ENCODE measurements at places on chromosomes 6 and 20.
A peak's percentile ranks its signal among the peaks of the same experiment; 100 is the strongest.

GRCh38 chr6:10413850-10414738, 780 bp downstream of the TFAP2A start:
- DNase-seq = no peak

- no peak for DNase-seq
Observed at GRCh38 chr20:31897541-31897940, 27.1 kb downstream of the TTLL9 start.

- no peak for DNase-seq
Observed at GRCh38 chr6:46642928-46643751, 9.5 kb downstream of the CYP39A1 start.

DNA sequence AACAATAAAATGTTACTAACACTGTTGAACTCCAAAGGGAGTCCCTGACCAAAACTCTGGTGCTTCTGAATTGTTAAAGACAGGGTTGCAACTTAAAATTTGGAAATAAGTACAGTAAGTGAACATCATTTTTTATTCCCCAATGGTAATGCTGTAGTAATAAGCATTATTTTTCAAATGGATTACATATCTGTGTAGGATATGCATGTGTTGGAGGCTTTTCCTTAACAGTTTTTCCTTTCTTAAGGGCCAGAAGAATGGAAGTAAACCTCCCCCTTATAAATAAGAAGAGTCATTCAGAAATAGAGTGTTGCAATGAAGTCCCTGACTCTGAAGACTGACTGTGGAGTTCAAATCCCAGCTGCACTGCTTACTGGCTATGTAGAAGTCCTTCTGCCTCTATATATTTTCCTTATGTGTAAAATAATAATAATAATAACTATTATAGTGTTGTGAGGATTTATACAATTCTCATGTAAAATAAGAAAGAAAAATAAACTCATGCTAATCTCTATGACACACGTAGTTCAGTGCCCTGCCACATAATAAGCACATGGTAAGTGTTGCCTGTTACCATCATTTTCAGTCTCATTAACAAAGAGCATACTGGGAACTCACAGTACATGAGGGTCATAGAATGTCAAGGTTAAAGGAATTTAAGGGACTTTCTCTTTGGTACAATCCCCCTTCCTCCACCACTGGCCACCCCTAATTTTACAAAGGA, 129.8 kb upstream of the SMLR1 start:
- DNase-seq = no peak

- no peak for DNase-seq
Observed at GRCh38 chr20:710780-711450, 35.3 kb upstream of the SCRT2 start.

GRCh38 chr20:46089167-46089416, 670 bp downstream of the NCOA5 start:
- no peak for DNase-seq

DNA sequence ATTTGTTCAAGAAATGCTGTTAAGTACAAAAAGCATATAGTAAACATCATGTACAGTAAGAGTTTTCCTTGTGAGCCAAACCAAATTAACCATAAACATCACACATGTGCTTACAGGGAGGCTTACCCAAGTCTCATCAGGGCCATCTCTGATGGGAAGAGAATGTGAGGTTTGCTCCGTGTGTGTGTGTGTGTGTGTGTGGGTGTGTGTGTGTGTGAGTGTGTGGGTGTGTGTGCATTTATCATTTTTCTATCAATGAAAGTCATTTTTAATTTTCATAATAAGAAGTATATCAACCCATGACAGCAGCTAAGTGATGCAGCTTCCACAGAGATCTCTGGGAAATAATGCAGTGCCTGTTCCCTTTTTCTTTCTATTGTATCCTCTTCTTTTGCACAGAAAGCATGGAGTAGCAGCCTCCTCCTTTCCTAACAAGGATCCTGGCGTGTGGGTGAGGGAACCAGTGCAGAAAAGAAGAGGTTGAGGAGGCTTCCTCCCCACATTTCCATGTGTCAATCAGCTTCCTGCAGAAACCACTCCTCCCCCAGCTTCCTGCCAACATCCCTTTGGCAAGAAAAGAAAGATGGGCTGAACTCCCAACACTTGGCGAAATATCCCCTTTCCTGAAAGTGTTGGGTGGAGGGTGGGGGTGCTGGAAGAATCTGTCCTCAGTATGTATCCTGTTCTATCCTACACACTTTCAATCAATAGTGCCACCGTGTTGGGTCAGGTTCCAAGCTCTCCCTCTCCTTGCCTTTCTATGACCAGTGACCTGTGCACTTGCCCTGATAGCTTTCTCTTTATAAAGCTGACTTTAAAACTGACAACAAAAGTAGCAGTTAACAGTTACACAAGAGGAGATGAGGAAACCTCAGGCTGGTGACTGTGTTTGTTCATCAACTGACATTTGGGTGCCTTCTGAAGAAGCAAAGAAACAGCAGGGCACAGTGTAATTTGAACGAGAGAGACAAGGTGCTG, 251.8 kb upstream of the CITED2 start:
- no peak for DNase-seq

GRCh38 chr20:44851545-44851944, 34.0 kb upstream of the YWHAB start:
- no peak for DNase-seq

- DNase-seq = peak; percentile 34
Observed at GRCh38 chr6:19804205-19805128, 32.7 kb upstream of the ID4 start.

DNA sequence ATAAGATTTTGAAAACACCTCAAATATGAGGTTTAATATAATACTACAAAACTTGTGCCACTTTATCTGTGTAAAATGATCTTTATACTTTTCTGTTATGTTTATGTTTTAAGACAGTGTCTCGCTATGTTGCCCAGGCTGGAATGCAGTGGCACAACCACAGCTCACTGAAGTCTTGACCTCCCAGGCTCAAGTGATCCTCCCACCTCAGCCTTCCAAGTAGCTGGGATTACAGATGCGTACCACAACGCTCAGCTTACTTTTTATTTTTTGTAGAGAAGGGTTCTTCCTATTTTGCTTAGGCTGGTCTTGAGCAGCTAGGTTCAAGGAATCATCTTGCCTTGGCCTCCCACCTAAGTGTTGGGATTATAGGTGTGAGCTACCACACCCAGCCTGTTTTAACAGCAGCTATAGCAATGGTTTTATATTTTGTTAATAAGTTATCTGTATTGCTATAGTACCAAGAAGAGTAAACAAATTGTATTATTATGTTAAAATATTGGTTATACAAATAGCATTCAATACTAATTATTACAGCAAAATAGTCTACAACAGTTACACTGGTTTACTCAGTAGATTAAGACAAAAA, 8.2 kb downstream of the TAB2 start:
- no peak for DNase-seq

DNA sequence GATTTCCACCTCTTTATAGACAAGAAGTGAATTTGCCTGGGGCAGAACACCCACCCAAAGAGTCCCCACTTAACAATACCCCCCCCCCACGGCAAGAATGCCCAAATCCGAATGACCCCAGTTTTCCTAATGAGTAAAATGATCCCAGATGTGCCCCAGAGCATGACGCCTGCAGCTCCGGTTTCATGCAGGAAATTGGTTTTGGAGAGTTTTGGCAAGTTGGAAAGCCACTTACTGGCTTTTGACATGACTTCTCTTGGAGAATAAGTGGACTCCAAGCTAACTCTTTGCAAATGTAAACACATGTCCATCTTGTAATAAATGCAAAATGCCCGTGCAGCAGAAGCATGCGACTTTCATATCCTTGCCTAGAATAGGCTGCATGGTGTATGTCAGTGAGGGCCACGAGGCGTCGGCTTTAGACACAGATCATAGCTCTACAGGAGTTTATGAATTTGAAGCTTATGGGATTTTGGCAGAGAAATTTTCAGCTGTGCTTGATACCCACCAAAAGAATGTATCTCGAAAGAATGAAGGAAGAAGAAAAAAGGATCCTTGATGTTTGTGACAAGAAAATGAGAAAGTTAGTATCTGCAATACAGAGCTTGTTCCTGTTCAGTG, 24.2 kb downstream of the EDN3 start:
- DNase-seq = no peak

- DNase-seq = no peak
Observed at GRCh38 chr6:168410554-168411011, 30.4 kb upstream of the SMOC2 start.

DNA sequence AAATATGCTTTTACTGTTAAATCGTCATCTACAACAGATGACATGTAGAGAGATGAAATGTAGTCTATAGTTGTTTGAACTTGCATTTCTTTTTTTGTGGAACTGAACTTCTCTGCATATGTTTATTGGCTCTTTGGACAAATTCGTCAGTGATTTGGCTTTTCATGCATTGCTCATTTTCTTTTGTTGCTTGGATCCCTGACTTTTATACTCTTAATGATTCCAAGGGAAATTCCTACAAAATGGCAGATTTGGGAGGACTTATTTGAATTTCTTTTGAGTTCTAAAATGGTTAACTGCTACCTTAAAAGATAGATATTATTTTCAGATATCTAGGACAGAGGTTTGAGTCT, 65.4 kb downstream of the UTRN start:
- no peak for DNase-seq

DNA sequence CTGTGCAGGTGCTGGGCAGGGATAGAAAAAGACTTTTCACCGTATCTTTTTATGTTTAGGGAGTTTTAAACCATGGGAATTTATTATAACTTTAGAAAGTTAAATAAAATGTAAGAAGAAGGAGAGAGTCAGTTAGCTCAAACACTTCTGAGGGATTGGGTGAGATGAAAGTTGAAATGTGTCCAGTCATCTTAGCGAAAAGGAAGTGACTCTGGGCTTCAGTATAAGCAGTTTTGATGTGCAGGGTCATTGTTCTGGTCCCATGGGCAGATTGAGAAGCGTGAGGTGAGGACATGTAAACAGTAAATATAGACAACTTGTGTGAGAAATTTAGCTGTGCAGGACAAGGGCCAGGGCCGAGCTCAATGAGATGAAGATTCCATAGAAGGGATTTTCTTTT, 66.9 kb downstream of the TOX2 start:
- no peak for DNase-seq

DNA sequence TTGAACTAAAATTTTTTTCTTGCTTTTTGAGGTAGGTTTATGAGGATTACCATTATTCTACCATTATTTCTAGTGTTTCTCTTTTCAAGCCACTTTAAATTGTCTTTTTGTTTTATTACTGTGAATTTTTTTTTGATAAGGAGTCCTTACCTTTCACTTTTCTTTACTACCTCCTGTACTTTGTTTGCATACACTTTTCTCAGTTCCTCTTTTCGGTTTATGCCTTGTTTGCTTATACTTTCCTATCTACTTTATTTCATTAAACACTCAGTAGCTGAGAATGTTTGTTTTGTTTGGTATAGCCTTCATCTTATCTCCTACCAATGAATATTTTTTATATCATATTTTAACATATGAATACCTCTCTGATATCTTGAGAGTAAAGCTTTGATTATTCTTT, 147.9 kb downstream of the TFAP2B start:
- no peak for DNase-seq

DNA sequence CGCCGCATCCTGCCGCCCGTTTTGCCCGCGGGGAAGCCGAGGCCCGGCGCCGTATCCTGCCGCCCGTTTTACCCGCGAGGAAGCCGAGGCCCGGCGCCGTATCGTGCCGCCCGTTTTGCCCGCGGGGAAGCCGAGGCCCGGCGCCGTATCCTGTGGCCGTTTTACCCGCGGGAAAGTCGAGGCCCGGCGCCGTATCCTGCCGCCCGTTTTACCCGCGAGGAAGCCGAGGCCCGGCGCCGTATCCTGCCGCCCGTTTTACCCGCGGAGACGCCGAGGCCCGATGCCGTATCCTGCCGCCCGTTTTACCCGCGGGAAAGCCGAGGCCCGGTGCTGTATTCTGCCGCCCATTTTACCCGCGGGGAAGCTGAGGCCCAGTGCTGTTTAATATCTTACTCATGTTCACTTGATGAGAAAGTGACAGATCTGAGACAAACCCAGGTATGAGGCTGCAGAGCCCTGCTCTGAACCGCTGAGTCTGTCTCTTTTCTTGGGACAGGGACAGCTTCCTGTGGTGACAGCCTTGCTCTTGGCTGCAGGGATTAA, 129.4 kb downstream of the CDH26 start:
- no peak for DNase-seq

DNA sequence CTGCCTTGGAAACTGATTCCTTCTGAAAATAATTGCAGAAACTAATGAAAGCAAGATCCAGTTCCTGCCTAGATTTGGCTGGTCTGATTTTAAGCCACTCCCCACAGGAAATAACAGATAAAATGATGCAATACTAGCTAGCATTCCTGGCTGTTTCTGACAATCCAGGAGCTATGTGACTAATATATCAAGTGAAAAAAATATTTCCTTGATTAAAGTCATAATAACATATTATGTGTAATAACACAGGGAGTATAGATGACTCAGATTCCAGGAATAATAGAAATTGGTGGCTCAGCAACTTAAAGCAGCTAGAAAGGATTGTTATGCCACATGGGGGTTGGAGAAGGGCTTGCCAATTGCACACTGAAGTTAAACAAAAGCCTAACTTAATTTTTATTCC, 182.7 kb upstream of the SALL4 start:
- no peak for DNase-seq

DNA sequence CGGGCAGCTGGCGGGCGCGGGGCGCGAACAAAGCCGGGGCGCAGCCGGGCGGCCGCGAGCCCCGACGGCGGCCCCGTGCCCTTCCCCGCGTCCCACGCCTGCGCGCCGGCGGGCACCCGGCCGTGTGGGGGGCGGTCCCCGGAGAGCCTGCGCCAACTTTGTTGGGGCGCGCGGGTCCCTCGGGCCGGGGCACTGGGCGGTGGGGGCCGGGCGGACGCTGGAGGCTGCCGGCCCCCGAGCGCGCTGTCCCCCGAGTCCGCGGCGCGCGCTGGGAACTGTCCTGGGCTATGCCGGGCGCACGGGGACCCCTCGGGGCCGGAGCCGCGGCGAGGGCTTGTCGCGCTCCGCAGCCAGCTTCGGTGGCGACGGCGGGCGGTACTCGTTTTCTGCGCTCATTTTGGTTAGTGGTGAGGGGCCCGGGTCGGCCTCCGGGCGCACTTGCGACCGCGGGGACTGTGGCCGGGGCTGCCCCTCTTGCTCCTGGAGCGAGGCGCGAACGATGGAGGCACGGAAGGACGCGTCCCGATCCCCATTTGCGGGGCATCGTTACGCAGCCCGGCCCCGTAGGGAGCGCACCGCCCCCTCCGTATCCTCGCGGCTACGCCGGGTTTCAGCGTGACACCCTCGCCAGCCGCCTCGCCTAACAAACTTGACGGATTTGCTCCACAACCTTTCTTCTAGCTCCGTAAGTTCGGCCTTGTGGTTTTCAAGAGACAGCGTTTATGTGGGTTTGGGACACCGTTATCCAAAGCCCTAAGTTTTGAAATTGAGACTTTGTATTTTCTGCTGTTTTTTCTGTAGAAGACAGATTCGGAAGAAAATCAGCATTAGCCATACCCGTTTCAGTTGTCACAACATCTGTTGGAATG, 622 bp downstream of the SS18L1 start:
- peak; percentile 35 for DNase-seq

DNA sequence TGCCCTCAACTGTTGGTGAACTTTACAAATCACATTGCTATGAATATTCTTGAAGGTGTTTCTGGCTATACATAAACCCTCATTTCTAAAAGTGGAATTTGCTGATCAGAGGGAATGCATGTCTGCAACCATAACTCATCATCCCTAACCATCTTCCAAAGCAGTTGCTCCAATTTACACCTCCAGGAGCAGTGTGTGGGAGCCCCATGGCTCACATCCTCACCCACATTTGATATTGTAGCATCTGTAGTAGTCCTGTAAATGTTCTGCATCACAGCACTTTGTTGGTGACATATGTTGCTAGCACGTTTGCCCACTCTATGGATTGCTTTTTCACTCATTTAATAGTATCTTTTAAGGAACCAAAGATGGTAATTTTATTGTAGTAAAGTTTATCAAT, 183.8 kb upstream of the SMLR1 start:
- DNase-seq = no peak
